Iris pigment epithelial cell (primary cell): ENCODE measurements at places on chromosomes 11 and 22.
A peak's percentile ranks its signal among the peaks of the same experiment; 100 is the strongest.

DNA sequence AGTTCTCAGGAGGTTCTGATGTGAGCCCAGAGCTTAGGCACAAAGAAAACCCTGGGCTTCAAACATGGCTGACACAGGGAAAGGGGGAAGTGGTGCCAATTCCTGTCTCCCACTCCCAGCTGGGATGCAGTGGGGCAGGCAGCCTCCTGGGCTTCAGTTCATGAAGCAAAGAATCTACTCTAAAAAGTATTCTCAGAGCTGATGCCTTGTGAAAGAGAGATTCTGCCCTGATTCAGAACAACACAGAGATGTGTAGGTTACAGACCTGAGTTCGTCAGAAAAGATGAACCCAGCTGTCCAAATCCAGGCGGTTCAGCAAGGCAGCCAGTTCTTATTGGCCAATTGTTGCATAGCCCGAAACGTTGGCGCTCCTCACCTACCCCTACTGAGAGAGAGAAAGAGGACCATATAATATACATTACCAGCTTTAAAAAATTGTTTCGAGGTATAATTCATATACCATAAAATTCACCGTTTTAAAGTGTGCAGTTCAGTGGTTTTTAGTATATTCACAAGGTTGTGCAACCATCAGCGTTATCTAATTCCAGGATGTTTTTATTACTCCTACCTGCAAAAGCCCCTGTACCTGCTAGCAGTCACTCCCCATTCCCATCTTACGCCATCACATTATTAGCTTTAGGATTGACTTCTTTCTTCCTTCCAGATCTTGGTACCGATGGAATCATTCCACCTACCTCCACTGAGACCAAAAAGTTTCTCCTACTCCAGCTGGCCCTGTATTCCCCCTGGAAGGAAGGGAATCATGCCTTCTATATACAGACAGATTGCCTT, 7.2 kb upstream of the TLCD5 start:
- no peak for DNase-seq

- DNase-seq, result no peak
Observed at GRCh38 chr11:12778240-12778905, 104.2 kb downstream of the TEAD1 start.

GRCh38 chr11:72240461-72241290, 3.3 kb downstream of the PHOX2A start:
- DNase-seq, result peak; percentile 22

DNA sequence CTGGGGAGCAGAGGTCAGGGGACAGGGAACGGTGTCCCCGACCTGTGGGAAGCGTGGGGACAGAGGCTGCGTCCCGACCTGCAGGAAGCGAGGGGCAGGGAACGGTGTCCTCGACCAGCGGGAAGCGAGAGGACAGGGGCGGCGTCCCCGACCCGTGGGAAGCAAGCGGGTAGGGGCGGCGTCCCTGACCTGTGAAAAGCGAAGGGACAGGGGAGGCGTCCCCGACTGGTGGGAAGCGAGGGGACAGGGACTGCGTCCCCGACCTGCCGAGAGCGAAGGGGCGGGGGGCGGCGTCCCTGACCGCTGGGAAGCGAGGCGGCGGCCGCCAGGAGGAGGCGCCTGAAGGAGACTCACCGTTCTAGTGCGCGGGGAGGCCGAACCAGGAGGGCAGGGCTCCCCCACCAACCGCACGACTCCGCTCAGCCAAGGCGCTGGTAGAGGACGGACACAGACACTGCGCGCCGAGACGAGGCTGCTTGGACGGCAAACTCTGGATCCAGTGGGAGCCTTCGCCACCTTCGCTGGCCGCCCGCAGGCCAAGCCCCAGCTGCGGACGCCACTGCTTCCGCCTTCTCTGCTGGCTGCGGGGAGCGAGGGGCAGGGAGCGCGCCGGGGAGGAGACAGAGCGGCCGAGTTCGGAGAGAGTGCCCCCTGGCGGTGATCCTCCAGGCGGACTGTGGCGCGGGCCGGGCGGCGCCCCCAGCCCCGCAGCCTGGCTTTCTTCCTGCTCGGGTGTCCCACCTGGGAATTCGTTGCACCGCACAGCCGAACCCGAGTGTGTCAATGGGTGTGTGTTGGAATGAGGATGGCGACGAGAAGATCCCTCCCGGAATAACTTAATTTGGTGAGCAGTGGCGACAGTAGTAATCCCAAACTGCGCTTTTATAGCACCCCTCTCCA, at the start of gene TRAF6:
Gene TRAF6 (minus strand): TSS at position 579 of the 900 bp plus-strand sequence. CDS start 8,757 bp downstream, outside the sequence.
- peak; percentile 80 for DNase-seq

DNA sequence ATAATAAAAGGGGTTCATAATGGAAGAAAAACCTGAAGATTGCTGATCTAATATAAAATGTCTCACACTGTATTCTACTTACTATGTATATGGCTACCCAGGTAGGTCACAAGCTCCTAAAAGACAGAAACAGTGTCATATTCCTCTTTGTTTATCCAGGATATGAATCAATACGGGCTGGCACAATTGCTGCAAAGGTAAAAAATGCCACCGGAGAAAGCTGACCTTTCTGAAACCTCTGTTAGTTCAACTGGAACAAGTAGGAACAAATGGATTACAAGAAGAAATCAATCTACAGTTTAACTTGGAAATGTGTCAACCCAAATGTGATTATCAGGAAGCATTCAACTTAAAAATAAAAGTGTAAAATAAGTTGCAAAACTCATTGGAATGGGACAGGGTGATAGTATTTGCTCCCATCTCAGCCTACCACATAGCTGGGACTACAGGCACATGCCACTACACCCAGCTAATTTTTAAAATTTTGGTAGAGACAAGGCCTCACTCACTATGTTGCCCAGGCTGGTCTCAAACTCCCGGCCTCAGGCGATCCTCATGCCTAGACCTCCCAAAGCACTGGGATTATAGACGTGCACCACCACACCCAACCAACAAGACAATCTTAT, 27.6 kb downstream of the SLC35F2 start:
- no peak for DNase-seq

GRCh38 chr22:36991206-36991605, 28.0 kb downstream of the TST start:
- no peak for DNase-seq

- no peak for DNase-seq
Observed at GRCh38 chr11:120079750-120080610, 57.9 kb downstream of the TRIM29 start.

GRCh38 chr22:19105456-19105855, 16.8 kb downstream of the DGCR2 start:
- no peak for DNase-seq

DNA sequence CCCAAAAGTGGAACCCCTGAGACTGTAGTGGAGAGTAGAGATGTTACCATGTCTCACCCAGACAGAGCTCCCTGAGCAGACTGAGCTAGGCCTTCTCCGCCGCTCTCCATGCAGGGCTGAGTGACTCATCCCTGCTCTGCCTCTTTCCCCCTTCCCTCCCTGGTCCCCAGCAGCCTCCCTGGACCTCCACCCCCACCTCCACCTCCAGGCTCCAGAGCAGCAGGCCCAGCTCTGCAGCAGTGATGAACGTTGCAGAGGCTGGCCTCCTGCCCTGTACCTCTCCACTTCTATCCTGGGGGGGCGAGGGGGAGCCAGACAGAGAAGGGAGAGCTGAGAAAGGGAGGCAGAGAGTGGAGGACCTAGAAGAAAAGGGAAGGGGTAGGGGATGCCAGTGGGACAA, 19.3 kb upstream of the ARAP1 start:
- DNase-seq, result peak; percentile 77

DNA sequence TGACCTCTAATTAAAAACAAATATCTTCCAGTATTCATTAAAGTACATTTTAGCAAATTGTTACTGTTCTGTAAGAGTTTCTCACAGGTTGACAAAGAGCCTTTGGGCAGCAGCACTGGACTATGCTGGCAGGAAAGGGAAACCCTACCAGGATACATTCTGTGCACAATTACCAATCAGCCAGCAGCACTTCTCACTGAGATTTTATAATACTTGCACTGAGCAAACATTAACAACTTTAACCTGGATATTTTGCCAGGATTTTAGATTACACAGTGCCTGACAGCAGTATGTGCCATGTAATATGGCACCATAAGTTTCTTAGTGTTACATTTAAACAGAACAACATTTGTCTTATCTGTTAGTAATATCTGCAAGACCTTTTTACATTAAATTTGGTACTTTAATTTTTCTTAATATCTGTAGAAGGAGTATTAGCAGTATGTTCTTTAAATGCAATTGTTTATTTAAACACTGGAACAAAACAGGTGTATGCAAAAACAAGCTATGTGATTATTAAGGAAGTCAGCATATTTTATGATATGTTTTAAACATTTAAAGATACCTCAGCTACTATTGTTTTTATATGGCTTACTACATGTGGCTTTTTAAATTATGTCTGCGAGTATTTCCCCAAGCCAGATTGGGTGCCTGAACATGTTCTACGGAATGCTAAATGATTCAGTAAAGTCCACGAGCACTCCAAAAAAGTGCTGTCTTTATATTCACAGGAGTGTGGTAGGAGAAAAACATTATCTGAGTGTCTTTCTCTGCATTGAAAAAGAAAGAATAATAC, 699.0 kb upstream of the LUZP2 start:
- no peak for DNase-seq
